ENCODE measurements at places on chromosomes 6 and 20.
A peak's percentile ranks its signal among the peaks of the same experiment; 100 is the strongest.

- DNase-seq, result peak; percentile 50
Measured at GRCh38 chr6:16851044-16851540, 89.8 kb upstream of the ATXN1 start.

DNA sequence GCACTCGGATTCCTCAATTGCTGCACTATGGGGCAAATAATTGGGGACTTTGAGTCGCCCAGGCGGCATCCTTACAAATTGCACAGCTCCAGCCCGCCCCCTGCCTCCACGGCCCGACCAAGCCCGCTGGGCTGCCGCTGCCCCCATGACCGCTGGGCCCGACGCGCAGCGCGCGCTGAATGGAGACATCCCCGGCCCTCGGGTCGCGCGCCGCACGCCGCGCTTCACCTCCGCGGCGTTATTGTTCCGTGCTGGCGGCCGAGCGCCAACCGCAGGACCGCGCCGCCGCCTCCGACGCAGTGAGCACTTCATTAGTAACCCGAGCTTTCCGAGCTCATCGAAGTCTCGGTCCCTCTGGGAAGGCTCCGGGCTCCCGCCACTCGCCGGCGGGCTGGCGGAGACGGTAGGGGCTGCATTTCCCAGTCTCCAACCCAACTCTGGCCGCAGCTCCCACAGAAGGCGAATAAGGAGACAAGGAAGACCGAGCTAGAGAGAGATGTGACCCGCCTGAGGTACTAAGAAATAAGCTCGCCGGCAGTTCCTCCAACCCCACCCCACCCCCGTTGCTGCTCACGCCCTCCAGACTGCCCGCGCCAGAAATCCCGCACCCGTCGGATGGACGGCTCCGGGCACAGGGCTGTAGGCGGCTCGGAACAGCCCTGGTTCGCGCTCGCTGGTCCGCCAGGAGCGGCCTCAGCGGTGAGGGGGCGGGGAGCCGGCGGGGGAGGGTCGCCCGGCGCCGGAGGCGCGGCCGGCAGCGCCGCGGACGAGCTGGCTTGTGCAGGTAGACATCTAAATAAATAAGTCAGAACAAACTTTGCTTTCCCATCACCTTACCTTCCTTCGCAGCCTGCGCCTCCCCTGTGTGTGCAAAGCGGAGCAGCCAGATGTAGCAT is 703 bp downstream of the EPHA7 start:
- peak; percentile 45 for DNase-seq

- DNase-seq, result no peak
Measured at GRCh38 chr6:108247965-108248536, 12.8 kb downstream of the SNX3 start.

DNA sequence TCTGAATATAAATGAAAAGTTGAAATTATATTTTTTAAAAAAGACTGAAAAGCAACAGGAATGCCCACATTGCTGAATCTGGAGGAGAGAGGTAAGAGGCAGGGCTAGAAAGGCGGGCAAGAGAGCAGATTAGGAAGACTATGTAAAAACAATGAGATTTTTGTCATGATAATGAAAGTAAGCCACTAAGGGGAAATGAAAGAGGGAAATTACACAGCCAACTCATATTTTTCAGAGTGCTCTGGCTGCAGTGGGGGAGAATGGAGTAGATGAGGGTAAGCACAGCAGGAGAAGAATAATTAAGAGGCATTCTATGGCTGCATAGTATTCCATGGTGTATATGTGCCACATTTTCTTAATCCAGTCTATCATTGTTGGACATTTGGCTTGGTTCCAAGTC is 281.9 kb downstream of the PKHD1 start:
- no peak for DNase-seq

DNA sequence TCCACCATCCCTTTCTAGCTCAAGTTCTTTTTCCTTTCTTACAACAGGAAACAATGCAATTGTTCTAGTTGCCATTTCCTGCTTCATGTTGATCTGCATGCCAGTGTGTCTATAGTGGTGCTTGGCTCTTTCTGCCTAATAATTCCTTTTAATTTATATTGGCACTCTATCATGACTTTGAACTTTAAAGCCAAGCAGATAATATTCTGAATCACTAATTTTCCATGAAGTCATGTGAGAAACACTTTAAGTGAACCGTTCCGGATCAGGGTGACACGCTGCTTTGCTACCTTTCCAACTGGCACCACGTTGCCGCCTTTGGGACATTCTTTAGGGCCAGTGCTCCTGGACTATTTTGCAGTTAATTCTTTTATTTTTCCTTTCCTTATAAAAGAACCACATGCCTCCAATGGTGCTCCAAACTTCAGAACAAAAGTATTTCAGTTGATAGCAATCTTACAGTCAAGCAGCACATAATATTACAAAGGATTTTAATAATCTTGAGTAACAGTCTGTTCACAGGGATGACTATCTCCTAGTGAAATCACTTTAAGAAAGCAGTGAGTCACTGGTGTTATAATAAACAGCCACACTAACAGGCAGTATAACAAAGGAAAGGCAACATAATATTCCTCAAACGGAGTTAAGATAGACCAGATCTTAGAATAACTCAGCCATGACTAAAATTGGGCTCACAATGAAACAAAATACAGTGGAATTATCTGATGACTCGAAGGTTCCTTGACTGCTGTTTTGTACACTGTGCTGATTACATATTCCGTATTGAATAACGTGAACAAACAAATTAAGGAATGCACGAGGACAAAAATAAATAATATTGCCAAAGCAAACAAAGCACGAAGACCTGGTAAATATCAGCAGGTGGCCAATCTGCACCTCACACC is 19.0 kb upstream of the BLOC1S5 start:
- DNase-seq, result peak; percentile 89

DNA sequence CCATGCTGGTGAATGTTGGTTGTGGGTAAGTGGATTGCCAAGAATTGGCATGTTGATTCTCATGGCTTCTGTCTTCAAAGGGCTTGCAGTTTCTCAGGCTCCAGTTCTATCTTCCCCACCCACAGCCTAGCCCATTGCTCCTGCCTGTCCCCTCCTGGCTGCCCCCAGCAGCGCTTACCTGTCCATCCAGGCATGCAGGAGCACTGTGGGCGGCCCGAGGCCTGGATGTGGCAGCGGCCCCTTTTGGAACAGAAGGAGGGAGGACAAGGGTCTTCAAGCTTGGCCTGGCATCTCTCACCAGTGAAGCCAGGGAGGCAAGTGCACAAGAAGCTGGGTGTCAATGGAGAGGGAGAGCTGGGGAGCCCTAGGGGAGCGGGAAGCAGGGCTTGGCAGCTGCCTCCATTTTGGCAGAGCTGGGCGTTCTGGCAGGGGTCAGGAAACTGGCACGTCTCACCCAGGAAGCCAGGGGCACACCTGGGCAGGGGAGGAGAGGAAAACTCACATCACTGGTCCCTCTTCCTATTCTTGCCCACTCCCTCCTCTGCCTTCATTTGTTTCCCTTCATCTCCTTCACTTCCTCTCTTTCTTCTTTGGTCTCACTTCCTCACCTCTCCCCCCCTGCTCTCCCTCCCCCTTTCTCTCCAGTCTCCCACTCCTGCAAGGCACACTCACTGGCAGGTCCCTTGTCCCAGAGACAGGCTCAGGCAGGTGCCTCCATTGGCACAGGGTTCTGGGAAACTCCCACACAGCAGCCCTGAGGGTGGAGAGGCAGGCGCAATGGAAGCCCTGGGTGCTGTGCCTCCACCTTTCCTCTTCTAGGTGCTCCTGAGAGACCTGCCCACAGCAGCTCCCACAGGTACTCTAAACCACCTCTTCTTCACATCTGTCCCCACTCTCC is 1.3 kb downstream of the NOTCH4 start:
- DNase-seq, result no peak

GRCh38 chr6:147615659-147616456 is 107.4 kb downstream of the SAMD5 start:
- no peak for DNase-seq

- DNase-seq, result no peak
Measured at GRCh38 chr20:37816003-37816402, 86.9 kb upstream of the VSTM2L start.

- DNase-seq, result peak; percentile 18
Measured at GRCh38 chr6:11702500-11703130, 76.0 kb downstream of the ADTRP start.

- no peak for DNase-seq
Measured at GRCh38 chr6:47133230-47134000, 91.3 kb upstream of the ADGRF1 start.

DNA sequence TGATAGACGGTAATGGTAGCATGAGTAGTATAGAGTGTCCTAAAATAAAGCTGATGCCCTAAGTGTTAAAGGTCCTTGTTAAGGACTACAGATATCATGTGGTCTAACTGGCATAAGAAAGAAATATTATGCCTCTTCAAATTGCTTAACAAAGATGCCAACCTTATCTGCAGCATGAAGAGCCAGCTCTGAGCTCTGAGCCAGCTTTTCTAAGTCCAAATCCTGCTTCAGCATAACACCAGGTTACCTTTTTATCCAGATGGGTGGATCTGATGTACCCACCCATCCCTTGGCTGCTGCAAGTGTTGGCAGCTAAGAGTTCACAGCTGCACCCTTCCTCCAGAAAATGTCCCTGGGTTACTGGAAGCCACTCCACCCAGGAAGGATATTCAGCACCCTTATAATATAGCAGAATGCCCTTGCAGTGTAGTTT is 83.8 kb downstream of the TENT5A start:
- DNase-seq, result no peak

- DNase-seq, result no peak
Measured at GRCh38 chr20:49668181-49668877, 45.3 kb downstream of the B4GALT5 start.

GRCh38 chr20:41094353-41095055 is 42.8 kb upstream of the PLCG1 start:
- peak; percentile 49 for DNase-seq

DNA sequence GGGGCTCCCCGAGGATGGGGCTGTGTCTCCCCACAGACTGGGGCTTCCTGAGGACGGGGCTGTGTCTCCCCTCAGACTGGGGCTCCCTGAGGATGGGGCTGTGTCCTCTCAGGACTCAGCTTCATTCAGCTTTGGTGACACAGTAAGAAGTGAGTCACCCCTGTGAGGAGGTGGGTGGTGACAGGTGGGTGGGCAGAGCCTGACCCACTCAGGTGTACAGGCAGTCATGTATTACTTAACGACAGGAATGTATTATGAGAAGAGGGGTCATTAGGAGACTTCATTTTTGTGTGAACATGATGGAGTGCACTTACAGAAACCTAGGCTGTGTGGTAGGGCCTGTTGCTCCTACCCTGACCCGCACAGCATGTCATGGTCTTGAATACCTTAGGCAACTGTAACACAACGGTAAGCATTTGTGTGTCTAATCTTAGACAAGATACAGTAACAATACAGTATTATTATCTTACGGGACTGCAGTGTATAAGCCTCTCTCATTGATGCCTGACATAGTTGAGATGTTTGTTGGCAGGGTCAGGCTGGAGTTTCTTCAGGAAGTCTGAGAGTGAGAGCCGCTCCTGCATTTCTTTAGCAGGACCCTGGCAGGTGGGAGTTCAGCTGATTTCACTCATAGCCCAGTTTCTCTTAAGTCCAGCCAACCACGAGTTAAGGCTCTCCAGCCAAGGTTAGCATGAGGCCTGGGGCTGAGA is 10.9 kb upstream of the PGC start:
- no peak for DNase-seq

DNA sequence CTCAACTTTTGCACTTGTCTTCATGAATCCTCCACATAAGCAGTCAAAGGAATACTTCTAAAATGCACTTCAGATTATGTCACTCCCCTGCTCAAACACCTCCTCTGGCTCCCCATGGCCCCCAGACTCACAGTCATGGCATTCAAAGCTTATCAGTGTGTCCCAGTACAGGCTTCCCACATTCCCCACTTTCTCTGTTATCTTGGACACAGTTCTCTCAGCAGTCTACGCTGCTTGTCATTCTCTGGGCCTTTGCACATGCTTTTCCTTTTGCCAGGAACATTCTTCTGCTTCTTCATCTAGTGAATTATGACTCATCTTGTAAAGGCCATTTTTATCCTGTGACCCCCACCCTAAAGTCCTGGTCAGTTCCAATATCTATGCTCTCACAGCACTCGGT is 31.8 kb downstream of the SLC13A3 start:
- no peak for DNase-seq

- DNase-seq, result peak; percentile 87
Measured at GRCh38 chr6:10954590-10955010, 67.7 kb downstream of the SYCP2L start.

DNA sequence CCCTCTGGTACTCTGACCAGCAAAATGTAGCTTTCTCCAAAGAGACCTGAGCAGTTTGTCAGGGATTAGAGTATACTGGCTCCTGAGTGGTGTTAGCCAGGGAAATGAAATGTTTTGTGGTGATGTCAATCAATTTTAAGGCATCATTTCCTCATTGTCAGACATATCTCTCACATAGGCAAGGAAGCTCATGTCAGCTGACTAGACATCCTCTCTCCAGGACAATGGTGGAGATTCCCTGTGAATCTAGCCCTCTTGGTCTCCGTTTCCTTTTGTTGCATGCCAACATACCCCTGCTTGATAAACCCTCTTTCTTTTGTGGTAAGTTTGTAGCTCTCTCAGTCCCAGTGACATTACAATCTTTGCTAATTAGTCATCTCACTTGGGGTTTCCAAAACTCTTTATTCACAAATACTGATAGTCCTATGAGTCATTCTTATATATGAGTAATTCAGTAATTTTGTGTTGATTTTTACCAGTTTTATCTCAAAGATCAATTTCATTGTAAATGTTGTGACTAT is 135.6 kb upstream of the PTPRK start:
- peak; percentile 92 for DNase-seq

GRCh38 chr6:129920103-129920798 is 59.1 kb upstream of the TMEM244 start:
- DNase-seq, result no peak

GRCh38 chr20:14986026-14986655 is 648.7 kb upstream of the FLRT3 start:
- DNase-seq, result peak; percentile 51

GRCh38 chr6:33882154-33882553 is 78.4 kb upstream of the MLN start:
- DNase-seq, result no peak

DNA sequence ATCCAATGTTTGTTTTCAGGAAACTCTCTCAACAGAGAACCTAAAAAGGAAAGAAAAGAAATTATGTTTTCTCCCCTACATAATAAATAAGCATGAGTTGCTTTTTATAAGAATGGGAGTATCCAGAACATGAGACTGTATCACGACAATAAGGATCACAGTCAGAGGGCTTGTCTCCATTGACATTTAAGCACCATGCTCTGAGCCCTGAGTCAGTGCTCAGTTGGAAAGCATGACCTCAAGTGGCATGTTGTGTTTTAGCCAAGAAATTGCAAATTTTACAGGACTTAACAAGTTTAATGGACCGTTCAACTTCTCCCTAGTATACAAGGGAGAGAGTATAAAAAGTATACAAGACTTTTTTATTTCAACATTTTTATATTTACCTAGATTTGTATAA is 431.6 kb downstream of the GJA1 start:
- DNase-seq, result no peak
